ENCODE measurements at places on chromosomes 11 and 22.

DNA sequence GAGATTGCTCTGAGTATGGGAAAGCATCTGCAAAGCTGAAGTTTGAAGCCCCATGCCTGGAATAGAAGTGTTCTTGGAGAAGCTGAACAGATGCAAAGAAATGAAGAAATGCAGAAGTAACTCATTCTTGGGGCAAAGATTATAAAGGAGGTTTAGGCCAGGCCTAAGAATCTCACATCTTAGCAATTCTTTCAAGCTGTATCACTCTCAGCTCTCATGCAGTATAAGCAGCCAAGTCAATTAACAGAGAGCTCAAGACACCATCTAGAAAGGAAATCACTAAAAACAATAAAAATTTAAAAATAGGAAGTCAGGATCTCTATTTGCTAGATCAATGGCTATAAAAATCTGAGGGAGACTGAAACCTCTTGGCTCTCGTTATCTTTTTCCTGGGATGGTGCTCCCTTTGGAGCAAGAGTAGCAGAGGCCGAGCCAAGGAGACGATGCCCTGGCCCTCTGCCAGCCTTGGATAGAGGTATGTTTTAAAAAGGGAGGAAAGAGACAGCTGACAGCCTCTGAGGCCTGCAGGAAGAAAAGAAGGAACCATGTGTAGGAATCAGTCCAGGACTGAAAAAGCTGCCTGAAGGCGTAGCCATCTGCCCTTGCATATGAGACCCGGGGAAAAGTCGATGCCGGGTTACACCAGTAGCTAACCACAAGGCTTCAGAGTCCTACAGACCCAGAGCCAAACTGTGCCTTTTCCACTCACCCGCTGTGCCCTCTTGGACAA, 229.8 kb downstream of the BLID start:
- no peak for DNase-seq

DNA sequence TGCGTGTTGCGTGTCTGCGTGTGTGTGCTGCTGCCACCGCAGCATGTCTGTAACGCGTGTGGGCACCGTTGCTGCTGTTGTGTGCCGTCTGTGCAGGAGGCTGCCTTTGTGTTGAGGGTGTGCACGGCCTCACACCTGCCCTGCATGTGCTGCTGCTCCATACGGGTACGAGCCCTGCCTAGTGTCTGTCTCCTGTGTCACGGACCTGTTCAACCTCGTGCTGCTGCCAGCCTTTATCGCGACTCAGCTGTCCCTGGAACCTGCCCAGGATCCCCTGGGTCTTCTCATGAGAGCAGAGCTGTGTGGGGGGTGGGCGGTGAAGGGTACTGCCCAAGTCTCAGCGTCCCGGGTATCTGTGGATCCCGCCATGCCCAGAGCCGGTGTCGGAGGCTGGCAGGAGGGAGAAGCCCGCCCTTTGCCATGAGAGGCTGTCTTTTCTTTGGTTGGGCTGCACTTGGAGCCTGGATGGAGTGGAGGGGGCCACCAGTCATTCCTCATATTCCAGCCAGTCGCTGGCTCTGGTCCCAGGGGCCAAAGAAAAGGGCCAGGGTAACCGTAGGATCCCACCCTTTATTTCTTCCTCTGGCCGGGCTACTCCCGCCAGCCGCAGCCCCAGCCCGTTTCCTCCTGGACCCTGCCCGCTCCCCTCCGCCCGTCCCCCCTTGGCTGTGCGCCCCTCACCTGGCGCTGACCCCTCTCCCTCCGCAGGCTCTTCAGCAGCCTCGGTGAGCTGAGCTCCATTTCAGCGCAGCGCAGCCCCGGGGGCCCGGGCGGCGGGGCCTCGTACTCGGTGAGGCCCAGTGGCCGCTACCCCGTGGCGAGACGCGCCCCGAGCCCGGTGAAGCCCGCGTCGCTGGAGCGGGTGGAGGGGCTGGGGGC, 7.8 kb upstream of the ACR start:
- no peak for DNase-seq

- DNase-seq, result no peak
Observed at GRCh38 chr11:76228875-76229149, 22.5 kb upstream of the WNT11 start.

GRCh38 chr22:37916311-37916710, 10.2 kb downstream of the MICALL1 start:
- DNase-seq, result no peak

GRCh38 chr11:114562166-114562916, 2.7 kb upstream of the NXPE1 start:
- no peak for DNase-seq

- no peak for DNase-seq
Observed at GRCh38 chr11:61917334-61918109, at the start of gene RAB3IL1. Gene RAB3IL1 (minus strand): TSS chr11:61917566. CDS start chr11:61917367, 199 bp downstream.

GRCh38 chr11:128590587-128590986, 3.2 kb upstream of the ETS1 start:
- no peak for DNase-seq

DNA sequence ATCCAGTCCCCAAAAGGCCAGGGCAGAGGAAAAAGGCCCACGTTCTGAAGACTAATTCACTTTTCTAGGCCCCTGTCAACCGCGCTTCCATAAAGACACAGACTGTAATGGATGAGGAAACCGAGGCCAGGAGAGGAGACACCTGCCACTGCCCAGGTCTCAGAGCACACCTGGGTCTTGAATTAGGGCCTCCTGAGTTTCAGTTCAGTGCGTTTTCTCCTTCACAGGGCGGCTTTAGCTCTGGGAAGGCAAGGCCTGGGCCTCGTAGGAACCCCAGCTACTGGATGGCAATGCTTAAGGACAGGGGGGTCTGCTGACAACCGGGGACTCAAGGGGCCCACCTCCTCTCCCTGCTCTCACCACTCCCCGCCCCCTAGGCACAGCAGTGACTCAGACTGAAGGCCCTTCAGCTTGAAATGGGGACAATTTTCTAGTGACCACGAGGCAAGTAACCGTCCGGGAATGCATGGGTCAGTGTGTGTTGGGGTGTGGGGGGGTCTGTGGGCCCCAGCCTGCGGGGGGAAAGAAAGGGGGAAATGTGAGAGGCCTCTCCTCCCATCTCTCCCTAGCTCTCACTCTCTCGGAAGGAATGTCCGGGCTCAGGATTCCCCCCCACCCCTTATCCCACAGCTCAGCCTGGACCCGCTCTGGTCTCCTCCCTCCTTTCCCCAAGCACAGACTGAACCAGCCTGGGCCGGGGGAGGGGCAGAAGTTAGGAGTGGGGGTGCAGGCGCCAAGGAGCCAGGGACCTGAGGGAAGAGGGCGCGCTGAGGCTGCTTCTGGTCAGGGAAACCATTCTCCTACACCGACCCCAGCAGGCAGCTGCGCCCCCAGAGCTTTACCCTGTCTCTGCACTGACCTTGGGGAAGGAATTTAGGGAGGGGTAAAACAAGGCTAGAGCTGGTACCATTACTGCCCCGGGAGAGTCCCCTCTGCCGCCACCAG, 17.2 kb downstream of the CREB3L1 start:
- no peak for DNase-seq
